ENCODE measurements at places on chromosomes 3 and 15.

GRCh38 chr3:127015282-127016042, 32.5 kb downstream of the PLXNA1 start:
- no peak for DNase-seq

- no peak for DNase-seq
These were observed 34.5 kb downstream of the NCEH1 start for GRCh38 chr3:172676196-172676922.

- DNase-seq, result no peak
These were observed 36.3 kb upstream of the PHLDB2 start for GRCh38 chr3:111822804-111823203.

DNA sequence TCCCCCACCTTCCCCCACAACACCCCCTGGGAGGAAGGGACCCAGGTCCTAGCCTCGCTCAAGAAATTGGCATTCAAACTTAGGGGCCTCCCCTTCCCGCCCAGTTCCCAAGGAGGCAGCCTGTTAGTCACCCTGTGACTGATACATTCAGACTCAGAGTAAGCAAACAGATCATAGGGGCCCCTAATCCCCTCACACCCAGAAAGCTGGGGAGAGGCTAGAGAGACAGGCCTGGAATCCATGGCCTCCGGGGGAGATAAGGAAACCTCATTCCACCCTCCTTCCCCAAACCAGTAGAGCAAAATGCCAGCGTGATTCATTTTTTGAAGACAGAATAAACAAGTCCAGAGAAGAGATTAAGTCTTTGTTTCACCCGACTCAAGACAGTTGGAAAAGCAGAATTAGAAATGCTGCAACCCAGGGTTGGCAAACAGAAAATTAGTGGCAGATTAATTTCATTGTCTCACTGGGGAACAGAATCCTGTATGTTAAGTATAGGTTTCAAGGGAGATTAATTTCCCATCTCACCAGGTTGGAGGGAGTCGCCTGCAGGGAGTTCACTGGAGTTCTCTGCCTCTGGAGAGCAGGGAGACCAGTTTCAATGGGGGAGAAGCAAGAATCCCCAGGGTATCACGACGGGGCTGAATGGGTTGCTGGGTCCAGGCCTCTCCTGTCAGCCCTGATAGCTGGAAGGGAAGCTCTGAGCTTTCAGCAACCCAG, 268.3 kb downstream of the UACA start:
- DNase-seq, result peak; percentile 83

DNA sequence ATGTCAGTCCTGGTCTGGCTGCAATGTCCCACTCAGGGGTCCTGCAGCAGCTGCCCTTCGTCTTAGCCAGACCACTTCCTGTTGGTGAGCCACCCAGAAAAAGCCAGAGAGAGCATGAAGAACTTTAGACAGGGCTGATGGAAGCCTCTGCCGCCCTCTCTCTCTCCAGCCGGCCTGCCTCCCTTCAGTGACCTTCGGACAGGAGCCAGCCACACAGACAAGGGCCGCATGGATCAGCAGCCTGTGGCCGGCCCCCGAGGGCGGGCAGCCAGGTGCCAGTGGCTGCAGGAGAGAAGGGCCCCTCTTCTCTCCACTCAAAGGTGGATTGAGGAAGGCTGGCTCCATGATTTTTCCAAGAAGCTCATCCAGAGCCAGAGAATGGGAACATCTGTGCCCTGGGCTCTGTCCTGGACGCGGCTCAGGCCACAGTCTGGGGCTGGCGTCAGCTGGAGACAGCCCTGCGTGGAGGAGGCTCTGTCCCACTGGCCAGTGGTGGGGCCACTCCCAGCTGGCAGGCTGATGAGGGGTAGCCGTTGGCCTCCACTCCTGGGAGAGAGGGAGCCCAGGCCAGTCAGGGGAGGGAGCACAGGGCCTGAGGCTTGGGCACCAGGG, 42.9 kb downstream of the ISG20 start:
- no peak for DNase-seq

DNA sequence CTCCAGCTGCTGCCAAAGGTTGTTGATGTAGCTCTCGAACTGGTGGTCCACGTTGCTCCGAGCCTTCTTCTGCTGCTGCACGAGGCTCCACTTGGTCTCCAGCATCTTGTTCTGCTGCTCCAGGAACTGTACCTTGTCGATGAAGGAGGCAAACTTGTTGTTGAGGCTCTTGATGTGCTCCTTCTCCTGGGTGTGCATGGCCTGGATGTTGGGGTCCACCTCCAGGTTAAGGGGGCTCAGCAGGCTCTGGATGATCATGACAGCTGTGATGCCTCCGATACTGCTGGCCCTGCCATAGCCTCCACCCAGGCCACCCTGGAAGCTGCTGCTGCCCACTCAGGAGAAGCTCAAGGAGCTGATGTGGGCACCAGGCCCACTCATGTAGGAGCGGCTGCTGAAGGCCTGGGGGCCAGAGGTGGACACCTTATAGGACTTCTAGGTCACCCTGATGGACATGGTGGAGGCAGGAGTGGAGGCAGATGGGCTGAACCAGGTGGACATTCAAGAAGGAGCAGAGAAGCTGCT, 14.9 kb upstream of the PSTPIP1 start:
- no peak for DNase-seq

GRCh38 chr3:103698646-103699045, 1263.8 kb downstream of the ZPLD1 start:
- DNase-seq, result no peak

DNA sequence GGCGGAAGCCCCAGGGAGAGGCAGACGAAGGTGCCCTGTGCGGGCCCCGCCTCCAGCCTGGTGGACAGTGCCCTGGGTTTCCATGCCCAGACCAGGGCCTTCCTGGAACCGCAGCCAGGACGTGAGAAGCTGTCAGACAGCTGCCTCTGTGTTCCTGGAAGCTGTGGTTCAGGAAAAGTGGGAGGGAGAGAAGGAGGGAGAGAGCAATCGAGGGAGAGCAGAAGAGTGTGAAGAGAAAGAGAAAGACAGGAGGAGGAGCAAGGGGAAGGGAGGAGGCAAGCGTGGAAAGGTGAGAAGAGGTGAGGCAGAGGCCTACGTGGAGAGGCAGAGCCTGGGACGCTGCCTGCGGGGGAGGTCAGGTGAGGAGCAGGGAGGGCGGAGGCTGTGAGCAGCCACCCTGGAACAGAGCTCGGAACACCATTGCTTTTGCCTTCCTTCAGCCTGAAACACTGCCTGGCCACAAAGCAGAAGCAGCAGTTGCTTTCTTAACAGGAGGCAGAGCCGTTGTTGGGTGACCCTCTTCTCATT, 18.6 kb downstream of the ZDHHC19 start:
- DNase-seq, result no peak

- no peak for DNase-seq
These were observed 102.4 kb downstream of the KLHL25 start for GRCh38 chr15:85692321-85692720.

- peak; percentile 11 for DNase-seq
These were observed 12.7 kb upstream of the CFAP100 start for GRCh38 chr3:126381966-126382365.

GRCh38 chr3:60514866-60515265, 736.4 kb downstream of the FHIT start:
- no peak for DNase-seq

GRCh38 chr15:26967719-26968269, 3.2 kb upstream of the GABRG3 start:
- no peak for DNase-seq

DNA sequence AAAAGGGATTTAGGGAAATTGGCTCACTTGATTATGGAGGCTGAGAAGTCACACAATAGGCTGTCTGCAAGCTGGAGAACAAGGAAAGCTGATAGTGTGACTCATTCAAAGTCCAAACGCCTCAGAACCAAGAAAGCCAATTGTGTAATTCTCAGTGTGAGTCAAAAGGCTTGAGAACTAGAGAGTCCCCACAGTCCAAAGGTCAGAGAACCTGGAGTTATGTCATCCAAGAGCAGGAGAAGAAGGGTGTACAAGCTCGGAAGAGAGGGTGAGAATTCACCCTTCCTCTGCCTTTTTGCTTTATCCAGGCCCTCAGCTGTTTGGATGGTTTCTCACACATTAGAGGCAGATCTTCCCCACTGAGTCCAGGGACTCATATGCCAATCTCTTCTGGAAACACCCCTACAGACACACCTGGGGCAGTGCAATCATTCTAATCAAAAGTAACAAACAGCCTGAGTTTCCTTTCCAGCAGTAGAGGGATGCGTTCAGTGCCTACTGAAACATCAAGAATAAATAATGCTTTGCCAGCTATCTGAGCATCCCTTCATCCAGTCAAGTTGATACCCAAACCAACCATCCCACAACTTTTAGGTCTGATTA, 271.5 kb downstream of the SATB1 start:
- DNase-seq, result peak; percentile 87

DNA sequence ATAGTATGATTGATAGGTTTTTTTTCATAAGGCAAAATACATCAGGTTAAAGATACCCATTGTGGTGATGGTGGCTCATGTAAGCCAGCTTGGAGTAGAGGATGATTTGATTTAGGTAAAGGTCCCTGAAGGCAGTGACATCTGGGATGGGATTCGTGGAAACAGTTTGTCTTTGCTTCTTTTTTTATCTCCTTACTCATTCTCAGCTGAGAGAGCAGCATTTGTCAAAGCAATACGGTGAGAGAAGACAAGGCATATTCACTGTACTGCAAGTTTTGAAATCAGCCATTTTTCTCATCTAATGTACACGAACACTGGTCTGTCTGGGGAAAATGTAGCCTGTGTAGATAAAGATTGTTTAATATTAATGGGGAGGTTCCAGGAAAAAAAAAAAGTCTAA, 749.1 kb downstream of the SQOR start:
- no peak for DNase-seq

GRCh38 chr3:146160964-146161662, at the start of gene PLOD2:
TSS of gene PLOD2 (minus strand) at chr3:146161184. CDS start at chr3:146160989, 195 bp downstream.
- peak; percentile 94 for DNase-seq

GRCh38 chr3:135140591-135140990, 345.5 kb downstream of the EPHB1 start:
- no peak for DNase-seq

GRCh38 chr3:185365291-185366073, 2.5 kb downstream of the MAP3K13 start:
- DNase-seq, result no peak

- peak; percentile 87 for DNase-seq
These were observed 13.1 kb downstream of the SLC7A14 start for GRCh38 chr3:170572665-170573253.

GRCh38 chr15:86165265-86166211, 85.9 kb downstream of the AGBL1 start:
- no peak for DNase-seq

GRCh38 chr3:62723166-62723913, 151.9 kb downstream of the CADPS start:
- DNase-seq, result no peak

GRCh38 chr15:35330916-35331315, 215.0 kb downstream of the DPH6 start:
- no peak for DNase-seq

- DNase-seq, result no peak
These were observed 727 bp upstream of the TM2D3 start for GRCh38 chr15:101652786-101653430.

GRCh38 chr3:30231277-30232141, 374.9 kb upstream of the TGFBR2 start:
- DNase-seq, result peak; percentile 58

GRCh38 chr3:66956742-66957141, 41.4 kb upstream of the KBTBD8 start:
- DNase-seq, result no peak

DNA sequence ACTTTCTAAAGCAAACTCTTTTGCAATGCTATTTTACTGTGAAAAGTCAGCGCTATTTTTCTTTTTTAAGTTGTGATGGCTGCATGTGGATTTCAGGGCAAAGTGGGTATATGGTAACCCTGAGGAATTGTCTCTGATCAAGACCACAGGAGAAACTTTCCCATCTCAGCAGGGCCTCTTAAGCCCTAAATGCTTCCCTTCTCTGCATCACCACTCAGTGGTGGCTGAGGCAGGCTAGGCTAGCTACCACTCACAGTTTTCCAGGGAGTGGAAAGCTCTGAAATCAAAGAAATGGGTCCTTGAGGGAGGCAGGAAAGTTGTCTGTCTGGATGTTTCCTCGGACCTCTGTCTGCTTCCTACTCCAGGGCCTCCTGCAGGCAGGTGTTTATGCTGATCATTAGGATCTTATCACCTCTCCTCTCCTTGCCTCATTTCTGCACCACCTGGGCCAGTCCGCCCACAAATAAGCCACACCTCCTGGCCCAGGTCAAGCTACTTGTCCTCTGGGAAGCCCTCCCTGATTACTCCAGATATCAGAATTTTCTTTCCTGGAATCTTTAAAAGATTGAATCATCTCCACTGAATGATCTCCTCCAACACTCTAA, 37.0 kb downstream of the CEMIP start:
- DNase-seq, result no peak

- no peak for DNase-seq
These were observed 642.4 kb downstream of the GOLGA6L6 start for GRCh38 chr15:19899021-19899824.

- no peak for DNase-seq
These were observed 12.4 kb upstream of the PARP6 start for GRCh38 chr15:72284781-72285180.

DNA sequence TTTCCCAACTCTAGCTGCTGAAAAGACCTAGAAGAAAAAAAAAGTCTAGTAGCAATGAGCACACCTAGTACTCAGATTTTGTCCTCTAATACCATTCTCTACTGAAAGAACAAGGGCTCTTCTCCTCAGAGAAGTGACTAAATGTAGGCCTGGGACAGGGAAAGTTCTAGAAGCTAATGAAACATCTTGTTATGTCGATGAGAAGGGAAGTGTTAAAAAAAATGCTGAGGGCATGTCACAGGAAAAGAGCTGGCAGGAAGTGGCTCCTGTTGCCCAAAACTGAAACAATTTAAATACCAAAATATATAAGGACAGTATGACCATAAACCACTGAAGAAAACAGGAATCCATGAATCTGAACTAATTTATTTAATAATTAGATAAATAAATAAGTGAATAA, 581.4 kb upstream of the TBL1XR1 start:
- DNase-seq, result no peak

GRCh38 chr15:64501396-64501715, 41.0 kb downstream of the ZNF609 start:
- no peak for DNase-seq

DNA sequence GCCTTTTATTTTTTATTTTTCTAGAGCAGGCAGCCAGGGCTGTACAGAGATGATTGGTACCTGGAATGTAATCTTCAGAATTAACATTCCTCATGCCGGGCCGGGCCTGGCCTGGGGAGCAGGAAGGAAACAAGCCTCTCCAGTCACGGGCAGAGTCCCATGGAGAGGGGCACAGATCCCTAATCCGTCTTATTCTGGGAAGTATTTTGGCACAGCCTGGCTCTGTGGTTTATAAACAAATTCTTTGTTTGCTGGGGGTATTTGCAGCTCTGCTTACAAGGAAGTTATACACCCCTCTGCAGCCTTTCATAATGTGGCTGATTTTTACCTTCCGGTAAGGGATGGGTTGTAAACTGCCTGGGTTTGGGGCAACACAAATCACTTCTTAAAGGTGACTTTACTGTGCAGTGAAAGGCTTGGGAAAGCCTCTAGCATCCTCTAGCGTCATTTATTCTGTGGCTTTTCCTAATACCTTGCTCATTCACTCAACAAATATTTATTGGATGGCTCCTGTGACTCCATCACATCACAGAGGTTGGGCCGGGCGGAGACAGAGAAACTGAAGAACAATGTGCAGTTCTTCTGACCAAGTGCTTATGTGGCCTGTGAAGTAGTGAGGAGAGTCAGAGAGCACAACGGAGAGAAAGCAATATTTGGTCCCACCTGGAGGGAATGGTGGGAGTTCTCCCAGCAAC, 2.7 kb downstream of the SLC6A20 start:
- no peak for DNase-seq
